ENCODE measurements at places on chromosomes 4 and X.

- DNase-seq, result no peak
Measured at GRCh38 chr4:38939165-38939564, 71.6 kb downstream of the FAM114A1 start.

- no peak for DNase-seq
Measured at GRCh38 chr4:124684301-124684700, 28.2 kb downstream of the ANKRD50 start.

DNA sequence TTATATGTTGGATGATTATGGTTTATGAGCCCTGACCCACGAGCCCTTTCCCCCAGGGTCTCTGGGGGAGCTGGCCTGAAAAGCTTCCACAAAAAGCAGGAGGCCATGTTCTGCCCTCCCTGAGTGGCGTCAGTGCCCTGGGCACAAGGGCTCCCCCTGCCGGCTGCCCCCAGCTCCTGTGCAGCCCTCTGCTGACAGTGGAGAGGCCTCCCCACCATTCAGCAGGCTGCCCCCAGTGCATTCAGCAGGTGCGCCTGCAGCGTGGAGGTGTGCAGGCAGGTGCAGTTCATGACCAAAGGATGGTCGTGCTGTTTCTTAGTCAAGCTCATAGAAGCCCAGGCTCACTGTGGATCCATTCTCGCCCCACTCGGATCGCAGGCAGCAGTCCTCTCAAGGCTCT, 12.5 kb upstream of the S100P start:
- no peak for DNase-seq

- DNase-seq, result no peak
Measured at GRCh38 chr4:41072021-41072777, 142.1 kb downstream of the APBB2 start.

DNA sequence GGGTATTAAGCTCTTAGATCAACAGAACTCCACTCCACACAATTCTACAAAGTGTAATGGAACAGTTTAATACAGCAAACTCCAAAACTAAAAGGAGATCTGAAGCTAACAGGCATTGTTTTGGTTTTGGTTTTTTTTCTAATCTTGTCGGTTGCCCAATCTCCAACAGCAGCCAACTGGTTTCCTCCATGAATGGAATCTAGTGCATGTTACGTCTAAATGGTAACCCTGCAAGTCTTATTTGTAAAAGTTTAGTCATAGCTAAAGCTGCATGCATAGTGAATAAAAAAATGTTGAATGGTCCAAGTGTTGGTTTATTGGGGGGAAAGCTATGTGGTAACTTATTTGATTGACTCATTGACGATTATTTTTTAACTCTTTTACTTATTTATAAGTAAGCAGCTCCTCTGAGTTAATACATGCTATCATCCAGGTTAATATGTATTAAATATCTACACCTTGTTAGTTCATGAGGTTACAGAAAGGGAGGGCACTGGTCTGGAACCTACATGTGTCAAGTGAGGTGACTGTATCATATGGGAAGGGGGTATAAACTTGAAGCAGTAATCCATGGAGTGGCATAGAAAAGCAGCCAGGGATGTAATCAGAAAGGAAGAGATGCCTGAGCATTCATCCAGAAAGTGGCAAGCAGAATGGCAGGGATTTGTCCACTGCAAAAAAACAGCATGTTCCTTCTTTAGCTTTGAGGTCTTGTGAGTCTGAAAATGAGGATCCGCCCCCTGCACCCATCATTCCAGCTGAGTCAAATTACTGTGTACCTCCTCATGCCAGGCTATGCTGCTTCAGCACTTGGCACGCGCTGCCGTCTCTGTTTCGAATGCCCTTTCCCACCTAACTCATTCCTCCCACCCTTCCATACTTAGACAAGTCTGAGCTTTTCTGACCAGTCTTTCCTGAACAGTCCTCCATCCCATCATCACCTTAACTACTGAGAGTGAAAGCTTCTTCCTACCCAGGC, 81.7 kb downstream of the PDGFC start:
- no peak for DNase-seq

- DNase-seq, result no peak
Measured at GRCh38 chrX:101417981-101418841, 10.2 kb downstream of the HNRNPH2 start.

DNA sequence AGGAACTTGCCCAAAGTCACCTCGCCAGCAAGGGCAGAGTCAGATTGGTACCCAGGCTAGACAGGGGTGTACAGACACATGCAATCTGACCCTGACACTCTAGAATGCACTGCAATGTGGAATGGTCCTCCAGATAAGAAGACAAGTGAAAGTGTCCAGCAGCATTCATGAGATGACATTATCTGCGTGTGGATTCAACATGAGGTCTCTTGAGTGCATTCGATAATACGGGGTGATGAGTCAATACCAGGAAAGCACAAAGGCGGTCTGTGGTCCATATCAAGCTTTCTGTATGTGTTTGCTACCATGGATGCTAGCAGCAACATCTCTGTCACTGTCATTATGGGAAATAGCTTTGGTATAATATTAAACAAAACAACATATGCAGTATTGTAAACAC, 6.8 kb upstream of the XAGE3 start:
- DNase-seq, result no peak

GRCh38 chr4:113145519-113146291, 96.3 kb downstream of the ANK2 start:
- DNase-seq, result no peak

GRCh38 chr4:3399277-3400194, 42.2 kb upstream of the HGFAC start:
- no peak for DNase-seq

- DNase-seq, result no peak
Measured at GRCh38 chrX:30309139-30309571, at the start of gene NR0B1. TSS of gene NR0B1 (minus strand) at chrX:30309390. CDS start at chrX:30309363, 27 bp downstream.

GRCh38 chr4:62871078-62871477, 1538.2 kb downstream of the TECRL start:
- no peak for DNase-seq

DNA sequence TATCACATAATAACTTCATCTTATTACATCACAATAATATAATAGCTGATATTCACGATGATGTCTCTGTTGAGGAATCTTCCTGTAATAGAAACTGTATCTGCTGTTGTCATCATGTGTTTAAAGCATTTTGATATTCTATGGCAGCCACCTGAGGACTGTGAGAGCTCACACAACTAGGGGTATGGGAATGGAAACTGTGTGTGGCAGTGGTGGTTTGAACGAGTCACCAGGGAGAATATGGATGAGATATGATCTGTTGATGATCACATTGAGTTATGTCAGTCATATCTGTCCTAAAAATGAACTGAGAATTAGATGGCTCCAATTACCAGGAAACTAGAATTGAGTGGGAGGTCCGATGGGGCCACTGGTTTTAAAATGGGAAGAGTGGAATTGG, 169.6 kb downstream of the MID1IP1 start:
- no peak for DNase-seq

DNA sequence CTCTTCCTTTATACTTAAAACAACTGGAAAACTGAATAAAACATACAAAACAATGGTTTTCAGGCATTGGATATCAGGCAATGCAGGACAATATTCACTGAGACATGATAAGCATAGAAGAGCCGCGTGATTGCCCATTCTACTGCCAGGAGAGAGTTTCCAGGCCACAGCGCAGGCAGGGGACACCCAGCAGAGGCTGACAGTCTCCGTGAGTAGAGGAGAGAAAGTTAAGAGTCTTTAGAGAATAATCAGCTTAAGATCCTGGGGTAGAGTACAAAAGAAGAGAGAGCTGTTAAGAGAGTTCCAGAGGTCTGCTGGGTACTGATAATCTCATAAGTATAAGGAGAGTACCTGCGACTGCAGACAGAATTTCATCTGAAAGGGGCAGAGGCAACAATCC, 18.4 kb upstream of the FRAS1 start:
- DNase-seq, result no peak

- DNase-seq, result no peak
Measured at GRCh38 chrX:131045726-131046125, 12.4 kb upstream of the ARHGAP36 start.

- no peak for DNase-seq
Measured at GRCh38 chr4:107669068-107669467, 51.0 kb downstream of the PAPSS1 start.

GRCh38 chrX:118189628-118190027, 73.0 kb upstream of the KLHL13 start:
- DNase-seq, result no peak

- peak; percentile 27 for DNase-seq
Measured at GRCh38 chr4:1309261-1310010, 19.7 kb downstream of the MAEA start.

- DNase-seq, result no peak
Measured at GRCh38 chr4:8108261-8108660, 50.4 kb downstream of the ABLIM2 start.

GRCh38 chrX:149185087-149185486, 320.0 kb downstream of the IDS start:
- DNase-seq, result no peak
